ENCODE measurements at places on chromosomes 2 and 18.

DNA sequence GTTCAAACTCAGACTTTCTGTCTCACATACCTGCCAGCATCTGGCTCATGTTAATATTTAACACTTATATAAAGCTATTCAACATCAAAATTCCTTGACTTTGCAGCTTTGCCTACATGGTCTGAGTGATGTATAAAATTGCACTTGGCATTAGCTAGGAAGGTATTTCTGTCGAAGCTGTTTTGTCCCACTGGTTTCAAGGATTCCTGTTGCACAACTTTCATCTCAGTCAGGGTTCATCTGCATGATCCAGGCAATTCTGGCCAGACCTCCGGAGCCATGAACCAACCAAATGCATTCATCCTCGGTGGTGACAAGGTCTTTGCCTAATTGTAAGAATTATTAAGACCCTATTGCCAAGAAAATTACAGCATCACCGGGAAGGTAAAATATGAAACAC, 185.4 kb downstream of the ZEB2 start:
- no peak for DNase-seq

GRCh38 chr2:182949572-182950189, 83.2 kb upstream of the FRZB start:
- DNase-seq = no peak

DNA sequence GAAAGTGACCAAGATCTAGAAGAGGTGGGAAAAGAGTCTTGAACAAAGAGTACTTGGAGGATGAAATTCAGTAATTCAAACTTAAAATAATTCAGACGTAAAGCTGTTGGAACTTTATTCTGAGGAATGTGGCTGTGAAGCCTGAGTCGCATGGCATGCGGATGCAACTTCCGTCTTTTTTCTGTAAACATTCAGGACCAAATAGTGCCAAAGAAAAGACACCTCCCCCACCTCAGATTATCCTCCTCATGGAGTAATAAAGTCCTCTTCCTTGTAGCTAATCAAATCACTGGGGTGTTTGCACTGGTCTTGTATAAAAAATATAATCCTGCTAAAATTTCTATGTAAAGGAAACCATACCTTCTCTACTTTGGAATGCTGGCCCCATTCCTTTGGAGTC, 790.4 kb downstream of the TSN start:
- DNase-seq = no peak

DNA sequence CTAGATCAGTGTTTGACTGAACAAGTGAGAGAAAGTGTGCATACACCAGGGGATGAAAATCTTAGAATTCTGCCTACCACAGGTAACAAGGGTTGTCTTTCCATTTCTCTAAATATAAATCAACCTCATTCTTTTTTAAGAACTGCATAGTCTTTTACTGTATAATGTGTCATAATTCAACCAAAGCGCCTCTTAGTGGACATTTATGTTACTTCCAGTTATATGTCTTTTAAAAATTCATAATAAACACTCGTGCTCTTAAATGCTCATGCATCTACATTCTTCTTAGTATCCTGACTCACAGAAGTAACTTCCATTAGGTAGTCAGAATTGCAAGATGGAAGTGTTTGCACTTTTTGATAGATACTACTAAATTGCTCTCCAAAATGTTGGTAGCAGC, 76.2 kb downstream of the CHRNA1 start:
- DNase-seq = no peak

- DNase-seq = no peak
These were observed 28.7 kb downstream of the ACAA2 start for GRCh38 chr18:49784427-49785185.

DNA sequence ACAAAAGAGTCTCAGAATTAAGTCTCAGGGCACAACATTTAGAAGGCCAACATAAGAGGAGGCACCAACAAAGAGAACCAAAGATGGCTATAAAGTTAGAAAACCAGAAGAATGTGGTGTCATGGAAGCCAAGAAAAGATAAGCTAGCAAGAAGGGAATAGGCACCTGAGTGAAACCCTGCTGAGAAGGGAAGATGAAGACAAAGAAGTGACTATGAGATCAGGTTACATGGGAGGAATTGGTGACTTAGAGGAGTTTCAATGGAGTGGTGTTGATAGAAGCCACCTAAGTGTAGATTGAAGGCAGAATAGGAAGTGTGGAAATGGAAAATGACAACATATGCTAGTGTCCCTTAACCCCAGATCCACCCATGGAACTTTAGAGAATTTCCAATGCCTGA, 327.6 kb upstream of the KCNJ3 start:
- DNase-seq = no peak

GRCh38 chr2:3141696-3142095, 235.9 kb downstream of the EIPR1 start:
- DNase-seq = no peak

- DNase-seq = no peak
These were observed 48.0 kb downstream of the LOXHD1 start for GRCh38 chr18:46609048-46609447.

GRCh38 chr18:35695384-35695783, 113.8 kb downstream of the GALNT1 start:
- DNase-seq = no peak

DNA sequence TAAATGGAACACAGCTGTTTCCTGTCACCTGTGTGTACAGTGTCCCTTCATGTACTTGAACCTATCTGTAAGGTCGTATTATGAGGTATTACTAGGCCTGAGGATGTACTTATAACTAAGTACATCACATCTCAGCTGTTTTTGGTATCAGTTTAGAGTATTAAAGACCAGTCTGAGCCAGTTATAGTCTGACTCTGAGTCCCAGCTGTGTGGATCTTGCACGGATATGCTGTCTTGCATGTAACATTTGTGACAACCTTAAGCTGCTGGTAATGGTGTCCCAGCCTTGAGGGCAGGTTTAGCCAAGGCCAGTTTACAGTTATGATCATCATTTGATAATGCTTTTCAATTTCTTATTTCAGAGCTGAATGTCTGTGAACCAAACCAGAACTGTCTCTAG, 496.3 kb downstream of the SLC4A3 start:
- DNase-seq = no peak

DNA sequence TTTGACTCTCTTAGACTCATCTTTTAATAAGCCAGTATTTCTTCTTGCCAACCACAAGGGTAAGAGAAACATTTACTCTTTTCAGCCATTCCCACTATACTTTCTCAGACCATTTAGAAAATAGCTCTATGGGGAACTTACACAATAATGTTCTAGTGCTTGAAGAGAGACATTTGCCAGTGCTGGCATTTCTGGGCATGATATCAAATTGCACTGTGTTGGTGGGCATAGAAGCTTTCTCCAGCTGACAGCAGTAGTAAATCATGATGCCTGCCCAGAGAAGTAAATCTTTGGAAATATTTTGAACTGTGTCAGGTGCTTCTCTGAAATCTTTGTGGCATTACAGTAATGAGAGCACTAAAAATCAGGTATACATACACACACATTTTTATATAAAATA, 346.6 kb downstream of the CBLN2 start:
- no peak for DNase-seq

DNA sequence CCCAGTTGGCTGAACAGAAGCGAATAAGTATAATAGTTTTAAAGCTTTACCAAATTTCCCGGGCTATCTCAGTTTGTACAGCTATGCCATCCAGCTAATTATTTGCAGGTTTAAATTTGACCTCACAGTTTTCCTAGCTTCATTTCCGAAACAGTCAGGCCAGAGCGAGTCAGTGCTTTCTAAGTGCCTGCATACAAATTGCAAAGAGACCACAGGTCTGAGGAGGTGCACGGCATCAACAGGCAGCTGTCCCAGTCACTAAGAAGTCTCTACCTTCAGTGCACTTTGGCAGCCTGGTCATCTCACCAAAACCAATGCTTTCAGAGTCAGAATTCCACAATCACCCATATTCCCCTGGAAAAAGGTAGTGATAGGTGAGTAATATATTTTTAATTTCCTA, 51.9 kb downstream of the LAMA1 start:
- no peak for DNase-seq

DNA sequence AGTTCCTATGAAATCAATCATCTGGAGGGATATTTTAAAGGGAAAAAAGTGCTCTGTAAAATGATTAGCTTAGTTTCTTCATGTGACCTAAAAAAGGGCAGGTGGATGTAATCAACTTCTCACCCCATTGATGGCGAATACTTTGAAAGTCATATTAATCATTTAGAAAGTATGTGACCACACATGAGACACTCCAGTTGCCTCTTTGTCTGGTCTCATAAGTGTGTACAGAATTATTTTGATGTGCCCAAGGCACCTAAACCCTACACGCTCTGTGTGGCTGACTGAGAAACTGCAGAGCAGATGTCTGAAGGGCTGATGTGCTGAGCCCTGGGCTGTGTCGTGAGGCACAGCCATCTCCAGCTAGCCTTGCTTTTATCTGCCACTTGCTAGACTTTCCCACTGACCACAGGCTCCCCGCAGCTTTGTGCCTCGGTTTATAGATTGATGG, 26.9 kb downstream of the SGPP2 start:
- no peak for DNase-seq

DNA sequence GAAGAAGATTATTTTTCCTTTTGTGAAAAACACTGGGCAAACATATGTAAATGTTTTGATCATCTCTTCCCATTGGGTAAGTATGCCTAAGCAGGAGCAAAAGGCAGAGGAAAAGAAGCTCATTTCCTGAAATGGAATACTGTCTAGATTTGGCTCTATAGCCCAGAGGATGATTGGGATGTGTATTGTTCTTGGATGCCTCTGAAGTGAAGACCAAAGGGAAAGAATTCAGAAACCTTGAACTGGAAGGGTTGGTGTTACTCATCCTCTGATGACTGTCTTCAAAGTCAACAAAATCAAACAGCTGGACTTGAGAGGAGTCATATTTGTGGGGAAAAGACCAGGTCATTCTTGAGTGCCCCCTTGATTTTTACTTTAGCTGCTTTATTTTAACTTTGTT, 112.6 kb upstream of the NT5C1B start:
- no peak for DNase-seq

DNA sequence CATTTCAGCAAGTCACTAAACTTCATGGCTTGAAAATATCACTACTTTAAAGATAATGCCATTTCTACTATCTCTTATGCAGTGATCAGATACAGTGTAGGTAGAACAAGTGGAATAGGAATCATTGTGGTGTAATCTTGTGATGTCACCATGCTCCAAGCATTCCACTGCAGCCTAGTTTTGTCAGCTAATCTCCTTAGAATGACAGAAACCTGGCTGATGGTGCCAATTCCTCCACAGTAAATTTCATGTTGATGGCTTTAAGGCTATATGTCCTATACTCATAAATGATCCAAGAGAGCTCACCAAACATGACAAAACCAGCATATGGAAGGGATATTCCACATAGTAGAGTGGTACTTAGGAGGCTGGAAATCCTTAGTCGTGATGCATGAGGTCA, 184.9 kb downstream of the PDE1A start:
- DNase-seq = no peak

- DNase-seq = no peak
These were observed 14.7 kb downstream of the RRM2 start for GRCh38 chr2:10137053-10137843.

- DNase-seq = no peak
These were observed 76.5 kb downstream of the MEX3C start for GRCh38 chr18:51120809-51121596.

GRCh38 chr2:68119504-68119903, 38.2 kb upstream of the PNO1 start:
- DNase-seq = no peak

GRCh38 chr18:47969816-47970215, 39.4 kb upstream of the SMAD2 start:
- DNase-seq = no peak

GRCh38 chr2:110113961-110114591, 1.5 kb downstream of the MALL start:
- no peak for DNase-seq

DNA sequence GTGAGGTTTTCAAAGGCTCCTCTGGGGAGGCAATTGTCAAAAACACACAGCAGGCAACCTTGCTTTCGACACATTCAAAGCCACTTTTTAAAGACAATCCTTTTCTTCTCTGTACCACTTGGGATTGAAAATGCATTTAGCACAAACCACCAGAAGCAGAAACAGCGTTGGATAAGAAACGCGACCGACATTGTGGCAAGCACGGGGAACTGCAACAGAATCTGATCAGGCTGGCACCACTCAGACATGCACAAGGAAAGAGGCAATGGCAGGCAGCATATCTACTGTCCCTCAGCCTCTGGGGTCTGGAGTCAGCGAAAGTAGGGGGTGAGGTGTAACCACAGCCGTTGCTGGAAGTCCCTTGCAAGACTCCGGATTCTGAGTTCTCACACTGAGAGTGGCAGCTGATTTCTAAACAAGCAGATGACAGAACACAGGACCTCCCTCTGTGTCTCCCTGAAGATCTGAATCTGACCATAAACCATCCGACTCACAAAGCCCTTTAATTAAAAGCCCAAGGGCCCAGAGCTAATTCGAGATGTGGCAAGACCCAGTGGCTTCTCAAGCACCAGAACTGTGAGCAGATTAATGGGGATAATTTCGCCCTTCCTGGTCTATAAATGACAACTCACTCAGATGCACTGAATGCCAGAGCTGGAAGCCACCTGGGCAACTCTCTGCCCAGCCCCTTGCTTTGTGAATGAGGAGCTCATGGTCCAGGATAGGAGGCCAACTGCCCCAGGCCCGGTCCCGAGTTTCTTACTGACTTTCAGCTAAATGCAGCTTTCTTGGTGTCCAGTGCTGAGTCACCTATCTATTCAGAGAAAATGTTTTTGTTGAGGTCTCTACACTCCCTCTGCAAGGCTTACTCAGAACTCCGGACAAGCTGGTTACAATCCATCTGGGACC, 29.6 kb downstream of the CYRIA start:
- no peak for DNase-seq

Measured in GM04503 (cell line).